BE2C (cell line): ENCODE measurements at places on chromosomes 13 and 19.

DNA sequence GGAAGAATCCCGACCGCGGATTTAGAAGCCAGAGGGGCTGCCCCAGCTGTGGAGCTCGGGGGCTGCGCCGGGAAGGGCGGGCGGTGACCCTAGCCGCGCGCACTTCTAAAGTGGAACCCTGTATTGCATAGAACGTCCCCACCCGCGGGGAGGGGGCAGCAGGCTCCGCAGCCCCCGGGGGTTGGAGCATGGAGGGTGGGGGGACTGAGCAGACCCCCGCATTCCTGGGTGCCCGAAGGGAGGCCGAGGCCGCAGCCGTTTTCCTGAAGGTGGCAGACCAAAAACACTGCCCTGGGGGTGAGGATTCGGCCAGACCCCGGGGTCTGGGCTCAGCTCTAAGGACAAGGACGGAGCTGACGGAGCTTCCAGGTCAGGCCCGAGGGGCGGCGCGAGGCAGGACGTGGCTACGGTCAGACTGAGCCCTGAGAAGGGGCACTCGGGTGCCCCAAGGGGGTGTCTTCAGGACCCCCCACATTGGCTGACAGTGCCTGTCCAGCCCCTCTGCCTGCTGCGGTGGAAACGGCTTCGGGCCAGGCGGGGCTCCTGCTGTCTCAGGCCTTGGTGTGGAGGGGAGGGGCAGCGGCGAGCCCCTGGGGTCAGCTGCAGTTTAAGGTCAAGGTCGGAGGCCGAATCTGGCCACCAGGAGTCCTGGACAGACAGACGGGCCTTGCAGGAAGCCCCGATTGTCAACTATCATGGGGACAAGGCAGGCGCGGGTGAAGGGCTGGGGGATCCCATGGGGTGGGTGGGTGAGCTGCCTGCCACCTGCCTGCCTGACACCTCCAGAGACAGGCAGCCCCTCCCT lies 12.6 kb downstream of the MKNK2 start:
- no peak for DNase-seq

- DNase-seq = peak; percentile 48
Observed at GRCh38 chr13:49869519-49869918, 66.6 kb downstream of the SPRYD7 start.

DNA sequence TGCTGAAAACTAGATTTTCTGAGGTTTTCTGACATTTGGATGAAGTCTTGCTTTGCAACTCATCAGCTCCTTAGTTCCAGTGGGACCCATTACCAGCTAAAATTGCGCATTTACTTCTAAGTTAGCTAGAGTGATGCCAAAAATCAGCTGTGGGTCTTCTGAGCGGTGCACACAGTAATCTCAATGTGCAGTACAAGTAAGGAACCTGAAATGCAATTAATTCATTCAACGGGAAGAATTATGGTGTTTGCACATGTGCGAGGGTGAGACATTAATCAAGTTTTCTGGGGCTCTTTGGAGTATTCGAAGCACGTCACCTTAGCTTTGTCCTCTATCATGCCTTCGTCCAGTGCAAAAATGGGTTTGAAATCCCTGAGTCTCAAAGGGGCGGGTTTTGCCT lies 146.2 kb downstream of the MYO16 start:
- DNase-seq = no peak

- DNase-seq = no peak
Observed at GRCh38 chr19:42477933-42478332, 35.2 kb upstream of the CXCL17 start.

DNA sequence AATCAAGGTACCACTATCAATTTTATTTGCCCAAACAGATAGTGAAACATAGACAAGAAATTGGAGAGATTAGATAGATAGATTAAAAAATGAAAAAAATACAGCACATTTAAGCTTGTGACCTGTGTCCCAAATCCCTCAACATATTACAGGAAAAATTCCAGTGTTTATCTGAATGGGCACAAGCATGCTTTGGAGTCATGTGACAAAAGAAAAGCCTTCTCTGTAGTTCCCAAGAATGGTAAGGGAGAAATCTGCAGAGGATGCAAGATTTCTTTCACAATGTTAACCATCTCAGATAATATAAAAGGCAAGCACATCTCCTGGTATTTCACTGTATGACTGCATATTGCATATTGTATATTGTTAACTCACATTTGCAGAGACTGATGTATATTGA lies 168.0 kb downstream of the PCDH9 start:
- no peak for DNase-seq

- DNase-seq = no peak
Observed at GRCh38 chr13:32499538-32500210, 38.9 kb downstream of the N4BP2L2 start.

DNA sequence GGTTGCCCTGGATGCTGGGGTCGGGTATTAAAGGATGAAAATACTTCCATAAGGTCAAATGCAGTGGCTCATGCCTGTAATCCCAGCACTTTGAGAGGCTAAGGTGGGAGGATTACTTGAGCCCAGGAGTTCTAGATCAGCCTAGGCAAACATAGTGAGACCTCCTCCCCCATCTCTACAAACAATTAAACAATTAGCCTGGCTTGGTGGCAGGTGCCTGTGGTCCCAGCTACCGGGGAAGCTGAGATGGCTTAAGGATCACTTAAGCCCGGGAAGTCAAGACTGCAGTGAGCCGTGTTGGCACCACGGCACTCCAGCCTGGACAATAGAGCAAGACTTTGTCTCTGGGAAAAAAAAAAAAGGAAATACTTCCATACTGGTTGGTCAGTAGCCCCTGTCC lies 1.5 kb downstream of the KLK11 start:
- DNase-seq = no peak
